ENCODE measurements at places on chromosomes 1 and 21.
A peak's percentile ranks its signal among the peaks of the same experiment; 100 is the strongest.

GRCh38 chr1:94231746-94232145 lies 5.6 kb downstream of the ARHGAP29 start:
- DNase-seq: no peak

DNA sequence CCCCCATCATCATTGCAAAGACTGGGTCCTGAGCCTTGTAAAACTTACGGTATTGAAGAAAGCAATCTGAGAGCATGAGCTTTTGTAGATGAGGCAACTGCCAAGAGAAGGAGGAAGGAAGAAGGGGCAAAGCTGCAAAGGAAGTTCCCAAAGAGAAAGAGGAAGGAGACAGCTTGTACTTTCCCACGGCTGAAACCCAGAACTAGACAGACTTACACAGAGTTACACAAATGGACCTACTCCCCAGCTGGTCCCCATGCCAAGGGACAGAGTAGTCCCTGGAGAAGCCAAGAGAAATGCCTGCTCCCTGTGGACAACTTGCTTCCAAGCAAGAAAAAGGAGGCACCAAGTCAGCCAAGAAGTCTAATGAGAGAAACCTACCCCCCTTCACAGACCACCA lies 22.6 kb downstream of the SLC5A9 start:
- peak; percentile 73 for DNase-seq

- no peak for DNase-seq
Observed at GRCh38 chr1:72063364-72064044, 218.8 kb downstream of the NEGR1 start.

DNA sequence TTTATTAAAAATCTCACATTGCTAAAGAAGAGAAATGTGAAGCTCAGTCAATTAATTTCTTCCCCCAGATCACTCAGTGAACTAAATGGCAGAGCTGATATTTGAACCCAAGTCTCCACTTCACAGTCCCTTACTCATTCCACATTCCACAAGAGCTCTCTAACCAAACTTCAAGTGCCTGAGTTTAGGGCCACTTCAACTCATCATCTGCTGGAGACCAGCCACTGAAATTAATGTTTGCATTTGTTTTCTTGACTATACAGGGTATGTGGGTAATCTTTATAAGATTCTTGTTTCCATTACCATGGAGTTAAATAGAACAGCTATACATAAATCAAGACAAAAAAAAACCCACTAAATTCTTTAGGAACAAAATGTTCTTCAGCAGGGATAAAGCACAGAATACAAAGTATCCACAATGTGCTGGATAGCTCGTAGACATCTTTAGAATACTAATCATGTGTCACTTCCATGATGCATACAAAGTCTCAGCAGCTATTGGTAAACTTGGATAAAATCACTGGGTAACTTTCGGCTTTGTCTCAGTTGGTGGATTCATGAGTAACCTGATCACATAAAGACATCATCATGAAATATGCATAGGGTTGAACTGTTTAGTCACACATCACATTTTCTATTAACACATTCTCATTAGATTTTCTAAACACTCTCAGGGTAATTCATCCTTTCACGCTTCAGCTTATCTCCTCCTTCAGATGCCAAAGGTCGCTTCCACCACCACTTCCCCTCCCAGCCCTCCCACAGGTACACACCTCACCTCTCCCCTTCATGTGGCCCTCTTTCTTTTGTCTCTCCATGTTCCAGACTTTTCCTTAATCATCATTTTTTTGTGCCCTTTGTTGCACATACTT lies 89.8 kb downstream of the LRRC53 start:
- DNase-seq: no peak

GRCh38 chr1:22868331-22868730 lies 104.3 kb downstream of the LACTBL1 start:
- DNase-seq: no peak

DNA sequence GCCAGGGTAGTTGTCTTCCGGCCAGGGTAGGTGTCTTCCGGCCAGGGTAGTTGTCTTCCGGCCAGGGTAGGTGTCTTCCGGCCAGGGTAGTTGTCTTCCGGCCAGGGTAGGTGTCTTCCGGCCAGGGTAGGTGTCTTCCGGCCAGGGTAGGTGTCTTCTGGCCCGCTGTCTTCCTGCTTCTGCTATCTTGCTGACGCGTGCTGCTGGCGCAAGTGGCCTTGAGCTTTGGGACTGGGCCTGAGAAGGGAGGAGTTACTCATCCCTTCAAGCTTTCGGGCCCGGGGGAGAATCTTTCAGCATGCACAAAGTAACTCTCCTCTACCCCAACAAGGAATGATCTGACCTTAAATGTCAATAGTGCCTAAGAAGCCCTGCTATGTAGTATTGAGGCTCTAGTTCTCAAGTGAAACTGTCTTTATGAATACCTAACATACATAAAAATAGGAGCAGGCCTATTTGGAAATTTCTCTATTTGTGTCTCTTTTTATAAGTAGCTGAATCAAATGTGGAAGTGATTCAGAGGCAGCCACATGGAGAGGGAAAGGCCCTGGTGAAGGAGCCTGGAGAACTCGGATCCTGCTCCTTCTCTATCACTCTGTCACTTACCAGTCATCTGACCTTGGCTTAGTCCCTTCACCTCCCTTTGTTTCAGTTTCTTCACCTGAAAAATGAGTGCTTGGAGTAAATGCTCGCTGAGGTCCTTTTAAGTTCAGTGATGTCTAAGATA lies 65.6 kb downstream of the RGL1 start:
- peak; percentile 78 for DNase-seq

DNA sequence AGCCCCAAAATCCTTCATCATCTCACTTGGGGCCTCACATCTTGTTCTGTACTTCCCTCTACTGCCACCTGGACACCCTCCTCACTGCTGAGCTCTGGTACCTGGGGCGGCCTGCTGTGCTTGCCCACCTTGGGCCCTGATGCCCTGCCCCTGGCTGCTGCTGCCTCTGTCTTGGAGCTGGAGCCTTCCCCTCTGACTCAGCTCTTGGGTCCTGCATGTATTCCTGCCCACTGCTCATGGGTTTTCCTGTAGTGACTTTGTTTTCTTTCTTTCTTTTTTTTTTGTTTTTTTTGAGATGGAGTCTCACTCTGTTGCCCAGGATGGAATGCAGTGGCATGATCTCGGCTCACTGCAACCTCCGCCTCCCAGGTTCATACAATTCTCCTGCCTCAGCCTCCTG lies 37.5 kb downstream of the TRAPPC10 start:
- DNase-seq: no peak

- no peak for DNase-seq
Observed at GRCh38 chr21:36973986-36974850, 7.7 kb upstream of the HLCS start.

- no peak for DNase-seq
Observed at GRCh38 chr1:241711326-241711725, 59.2 kb downstream of the WDR64 start.

- no peak for DNase-seq
Observed at GRCh38 chr1:113793878-113794834, 18.1 kb downstream of the RSBN1 start.

- DNase-seq: peak; percentile 67
Observed at GRCh38 chr1:207806531-207807325, 54.9 kb downstream of the CD46 start.

GRCh38 chr1:245752561-245752960 lies 597.8 kb downstream of the KIF26B start:
- DNase-seq: no peak
